ENCODE measurements at places on chromosomes 5 and 9.

DNA sequence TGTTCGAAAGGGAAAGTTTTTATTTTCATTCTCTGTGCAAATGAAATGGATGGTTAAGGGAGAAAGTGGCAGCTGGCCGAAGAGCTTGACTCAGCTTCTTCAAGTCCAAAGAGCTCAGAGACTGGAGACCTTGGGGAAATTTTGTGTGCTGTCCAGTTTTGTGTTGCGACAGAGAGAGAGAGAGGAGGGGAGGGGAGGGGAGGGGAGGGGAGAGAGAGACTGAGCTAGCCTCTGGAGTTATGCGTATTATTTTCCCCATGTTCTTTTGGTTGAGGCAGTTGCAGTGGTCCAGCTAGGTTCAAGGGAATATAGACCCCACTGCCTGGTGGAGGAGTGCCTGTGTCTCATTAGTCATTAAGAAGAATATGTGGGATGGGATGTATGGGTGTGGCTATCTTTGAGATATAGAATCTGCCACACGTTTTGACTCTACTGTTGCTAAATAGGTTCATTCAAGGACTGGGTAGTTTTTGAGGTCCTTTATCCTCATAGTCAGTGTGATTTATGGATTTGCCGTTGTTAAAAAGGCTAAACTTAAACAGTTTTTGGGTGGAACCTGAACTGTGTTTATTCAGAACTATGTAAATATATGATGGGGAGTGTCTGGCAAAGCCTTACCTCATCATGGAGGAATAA is 69.7 kb downstream of the ARHGAP26 start:
- H3K36me3 ChIP-seq, result no peaks in the 10 kb centered on the region
- no peak overlapping the region for H3K4me3 ChIP-seq
- no peak for DNase-seq
- H3K27ac ChIP-seq, result no peak overlapping the region
- H3K4me1 ChIP-seq, result no peaks in the 10 kb centered on the region

DNA sequence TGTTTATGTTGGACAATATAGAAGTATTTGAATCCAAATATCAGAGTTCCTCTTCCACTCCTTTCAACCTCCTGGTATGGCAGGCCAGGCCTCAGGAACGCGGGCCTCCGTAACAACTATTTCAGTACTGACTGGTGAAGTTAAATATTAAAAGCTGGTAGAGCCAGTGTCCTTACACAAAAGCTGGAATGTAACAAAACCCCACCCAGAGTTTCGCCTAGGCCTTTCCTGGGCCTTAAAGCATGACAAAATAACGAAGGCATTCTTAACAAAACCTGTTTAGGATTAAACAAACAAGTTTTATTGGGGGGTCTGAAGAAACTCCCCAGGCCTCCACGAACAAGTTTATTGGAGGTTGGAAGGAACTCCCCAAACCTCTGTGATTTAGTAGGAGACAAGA is 61.6 kb upstream of the GNE start:
- H3K36me3 ChIP-seq, result no peaks in the 10 kb centered on the region
- H3K27ac ChIP-seq, result no peak overlapping the region
- no peak overlapping the region for H3K4me3 ChIP-seq

- no peaks in the 10 kb centered on the region for H3K36me3 ChIP-seq
- H3K4me1 ChIP-seq, result peaks cover 15% of the 10 kb centered on the region
- H3K4me3 ChIP-seq, result no peak overlapping the region
- DNase-seq, result no peak
- no peak overlapping the region for H3K27ac ChIP-seq
Observed at GRCh38 chr5:1363160-1363559, 18.3 kb upstream of the CLPTM1L start.

DNA sequence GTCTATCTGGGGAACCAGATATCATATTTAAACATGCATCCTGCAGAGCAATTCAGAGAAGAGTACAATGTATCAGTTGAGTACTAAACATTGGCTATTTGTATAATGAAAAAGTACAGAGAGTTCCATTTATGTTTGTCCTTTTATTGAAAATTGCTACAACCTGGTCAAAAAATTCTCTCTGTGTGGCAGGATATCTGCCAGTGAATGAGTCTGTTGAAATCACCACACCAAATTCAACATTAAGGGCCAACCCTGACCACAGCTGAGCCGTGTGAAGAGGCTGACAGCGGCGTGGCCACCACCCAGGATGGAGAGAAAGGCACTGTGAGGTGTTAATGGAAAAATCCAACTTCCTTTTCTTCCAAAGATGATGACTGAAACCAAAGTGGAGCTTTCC is 422.7 kb upstream of the PIK3R1 start:
- H3K27ac ChIP-seq, result no peak overlapping the region
- no peak for DNase-seq
- no peak overlapping the region for H3K4me3 ChIP-seq
- H3K36me3 ChIP-seq, result no peaks in the 10 kb centered on the region
- H3K27me3 ChIP-seq, result no peaks in the 10 kb centered on the region

DNA sequence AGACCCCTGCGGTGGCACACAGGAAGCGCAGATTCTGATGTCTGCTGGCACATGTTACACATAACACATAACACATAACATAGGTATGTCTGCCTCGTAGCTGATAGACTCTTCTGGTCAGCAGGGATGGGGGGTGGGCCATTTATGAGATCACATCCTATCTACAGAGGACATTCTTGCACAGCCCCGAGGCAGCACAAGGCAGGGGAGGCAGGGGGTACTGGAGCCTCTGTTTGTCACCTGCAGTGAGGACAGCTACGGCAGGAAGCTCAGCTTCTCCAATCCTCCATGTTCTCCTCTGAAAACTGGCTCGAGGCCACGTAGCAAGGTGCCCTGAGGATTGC is 16.7 kb upstream of the MED10 start:
- H3K27ac ChIP-seq, result no peak overlapping the region
- no peak overlapping the region for H3K4me3 ChIP-seq

GRCh38 chr9:88949961-88950340 is 41.3 kb upstream of the S1PR3 start:
- H3K4me1 ChIP-seq, result peaks cover 43% of the 10 kb centered on the region
- H3K27me3 ChIP-seq, result 0 out of 2 replicates have a peak, but pooled peaks cover 3% of the 10 kb centered on the region
- no peak overlapping the region for H3K27ac ChIP-seq
- H3K4me3 ChIP-seq, result no peak overlapping the region
- peak; percentile 47 for DNase-seq
- H3K36me3 ChIP-seq, result no peaks in the 10 kb centered on the region

All from Karpas-422 (cell line).